Stimulated activated CD4-positive, alpha-beta T cell treated with anti-CD3 and anti-CD28 coated beads, TNF-alpha, amount 100 ng/mL, for 24 hours (primary cell): ENCODE measurements at places on chromosomes 13 and 19.

- DNase-seq, result no peak
Measured at GRCh38 chr13:113802761-113803160, 43.7 kb downstream of the TMEM255B start.

- DNase-seq, result no peak
Measured at GRCh38 chr13:43388282-43389034, 365.1 kb downstream of the DNAJC15 start.

- DNase-seq, result no peak
Measured at GRCh38 chr19:42202290-42202880, 15.1 kb downstream of the DEDD2 start.

DNA sequence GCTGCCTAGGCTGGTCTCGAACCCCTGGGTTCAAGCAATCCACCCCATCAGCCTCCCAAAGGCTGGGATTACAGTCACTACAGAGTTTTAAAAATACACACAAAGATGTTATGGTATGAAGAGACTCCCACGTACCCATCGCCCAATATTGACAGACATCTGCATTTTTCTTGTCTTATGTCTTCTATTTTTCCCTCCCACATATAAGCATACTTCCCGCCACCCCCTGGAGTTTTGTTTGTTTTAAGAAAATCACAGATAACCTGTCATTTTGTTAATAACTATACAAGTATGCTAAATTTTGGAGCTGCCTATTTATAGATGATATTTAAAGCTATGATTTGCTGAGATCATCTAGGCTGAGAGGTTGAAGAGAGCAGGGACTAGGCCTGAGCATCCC lies 6.2 kb upstream of the SMG9 start:
- DNase-seq, result no peak

GRCh38 chr19:42563352-42564210 lies 31.1 kb downstream of the CEACAM8 start:
- DNase-seq, result no peak

DNA sequence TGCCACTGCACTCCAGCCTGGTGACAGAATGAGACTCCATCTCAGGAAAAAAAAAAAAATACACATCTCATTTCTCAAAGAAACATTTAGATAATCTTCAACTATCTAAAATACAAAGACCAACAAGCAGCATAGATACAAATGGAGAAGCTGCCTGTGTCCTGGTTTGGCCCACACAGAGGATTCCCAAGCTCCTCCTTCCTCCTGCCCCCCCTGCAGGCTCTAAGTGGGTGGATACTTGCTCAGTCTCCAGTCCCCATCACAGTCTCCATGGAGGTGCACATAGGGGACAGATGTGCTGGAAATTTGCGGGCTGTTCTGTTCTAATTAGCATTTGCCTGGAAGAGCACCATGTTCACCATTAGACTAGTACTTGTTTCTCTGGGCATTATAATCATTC lies 59.9 kb downstream of the ABCC4 start:
- DNase-seq, result no peak

GRCh38 chr19:11045536-11045935 lies 43.7 kb upstream of the LDLR start:
- no peak for DNase-seq

- no peak for DNase-seq
Measured at GRCh38 chr13:112877539-112877938, 91.5 kb upstream of the MCF2L start.

DNA sequence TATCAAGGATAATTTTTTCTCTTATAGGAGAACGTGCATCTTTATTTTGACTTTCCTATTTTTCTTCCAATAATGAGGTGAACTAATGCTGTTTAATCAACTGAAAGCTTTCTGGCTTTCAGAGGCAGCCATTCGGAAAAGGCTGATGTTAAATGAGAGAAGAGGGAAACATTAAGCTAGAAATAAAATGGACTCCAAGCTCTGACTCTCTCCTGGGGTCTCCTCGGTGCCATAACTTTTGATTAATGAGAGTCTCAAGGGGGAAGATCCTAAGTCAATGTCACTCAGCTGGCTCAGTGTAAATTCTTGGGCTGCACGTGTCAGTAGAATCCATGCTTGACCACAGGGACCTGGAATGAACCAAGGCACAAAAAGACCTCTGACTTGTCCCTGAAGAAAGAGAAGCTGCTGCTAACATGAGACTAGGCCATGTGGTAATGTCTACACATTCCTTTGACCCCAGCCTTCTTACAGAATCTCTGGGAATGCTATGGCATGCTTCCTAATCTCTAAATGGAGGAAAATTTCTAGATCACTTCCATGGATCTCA lies 152.2 kb upstream of the RFC3 start:
- no peak for DNase-seq

DNA sequence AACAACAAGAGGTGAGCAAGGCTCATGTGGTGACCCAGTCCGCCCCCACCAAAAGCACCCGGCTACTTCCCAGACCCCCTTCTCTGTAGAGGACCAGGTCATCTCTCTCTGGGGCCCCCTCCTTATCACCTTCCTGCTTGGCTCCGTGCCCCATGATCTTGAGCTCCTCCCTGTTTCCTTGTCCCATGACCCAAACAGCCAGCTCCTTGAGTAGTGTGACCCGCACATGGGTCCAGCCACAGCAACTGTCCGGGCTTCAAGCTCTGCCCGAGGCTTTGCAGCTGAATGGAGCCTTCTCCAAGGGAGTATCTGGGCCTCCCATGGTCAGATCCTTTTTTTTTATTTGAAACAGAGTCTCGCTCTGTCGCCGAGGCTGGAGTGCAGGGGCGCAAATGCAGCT lies 61.8 kb downstream of the MYO9B start:
- DNase-seq, result no peak

- DNase-seq, result no peak
Measured at GRCh38 chr13:47420568-47420967, 523.7 kb upstream of the HTR2A start.

GRCh38 chr13:19713186-19713965 lies 69.4 kb downstream of the PSPC1 start:
- no peak for DNase-seq

DNA sequence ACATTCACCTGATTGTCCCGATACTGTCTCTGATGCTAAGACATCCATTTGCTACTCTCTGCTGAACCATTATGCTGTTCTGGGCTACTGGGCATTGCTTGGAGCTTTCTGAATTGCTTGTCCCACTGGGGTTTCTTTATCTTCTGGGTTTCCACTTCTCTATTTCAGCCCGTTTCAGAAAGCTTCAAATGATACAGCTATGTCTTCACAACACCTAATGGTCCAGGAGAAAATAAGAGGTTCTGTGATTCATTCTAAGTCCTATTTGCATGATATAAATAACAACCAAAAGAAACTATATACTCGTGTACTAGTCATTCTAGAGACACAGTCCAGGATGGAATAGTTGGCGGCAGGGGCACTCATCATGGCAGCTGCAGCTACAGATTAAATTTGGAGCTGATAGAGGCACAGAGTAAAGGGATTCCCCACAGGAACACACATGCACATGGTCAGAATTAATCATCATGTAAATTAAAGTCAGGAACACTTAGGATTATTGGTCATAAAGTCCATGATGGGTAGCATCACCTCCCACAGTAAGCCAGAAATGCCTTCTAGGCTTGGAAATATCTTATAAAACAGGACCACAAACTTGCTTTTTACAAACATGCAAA lies 33.3 kb upstream of the SCEL start:
- DNase-seq, result no peak

DNA sequence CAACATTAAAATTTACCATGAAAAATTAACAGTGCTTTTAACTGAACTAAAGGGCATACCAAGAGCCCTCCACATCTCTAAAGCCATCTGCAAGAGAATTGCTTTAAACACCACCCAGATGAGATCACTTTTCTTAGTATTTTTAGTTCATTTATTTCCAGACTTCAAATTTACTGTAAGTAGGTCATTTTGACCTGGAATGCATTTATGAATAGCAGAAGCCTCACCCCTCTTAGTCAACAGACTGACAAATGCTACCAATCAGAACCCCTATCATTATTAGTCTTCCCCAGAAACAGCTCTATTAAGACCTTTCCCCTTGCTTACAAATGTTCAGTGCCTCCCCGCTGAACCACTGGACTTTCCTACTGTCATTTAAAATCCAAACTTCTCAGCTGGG lies 27.3 kb downstream of the RUBCNL start:
- no peak for DNase-seq

DNA sequence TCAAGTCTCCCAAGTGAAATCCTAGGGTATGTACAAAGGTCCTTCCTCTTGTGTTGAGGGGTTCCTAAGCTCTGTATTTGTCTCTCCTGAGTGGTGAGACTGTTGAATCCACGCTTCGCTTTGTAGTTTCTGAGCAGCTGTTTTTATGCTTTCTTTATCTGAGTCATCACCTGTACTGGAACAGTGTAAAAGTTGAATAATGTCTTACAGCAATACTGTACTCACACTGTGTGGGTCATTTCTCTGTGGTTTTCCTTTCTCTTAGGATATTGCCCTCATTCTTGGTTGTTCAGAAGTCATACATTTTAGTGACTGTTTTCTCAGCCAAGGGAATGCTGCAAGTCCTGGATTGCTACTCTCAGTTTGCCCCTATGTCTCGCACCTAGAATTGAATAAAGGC lies 1596.6 kb downstream of the SLITRK5 start:
- no peak for DNase-seq

DNA sequence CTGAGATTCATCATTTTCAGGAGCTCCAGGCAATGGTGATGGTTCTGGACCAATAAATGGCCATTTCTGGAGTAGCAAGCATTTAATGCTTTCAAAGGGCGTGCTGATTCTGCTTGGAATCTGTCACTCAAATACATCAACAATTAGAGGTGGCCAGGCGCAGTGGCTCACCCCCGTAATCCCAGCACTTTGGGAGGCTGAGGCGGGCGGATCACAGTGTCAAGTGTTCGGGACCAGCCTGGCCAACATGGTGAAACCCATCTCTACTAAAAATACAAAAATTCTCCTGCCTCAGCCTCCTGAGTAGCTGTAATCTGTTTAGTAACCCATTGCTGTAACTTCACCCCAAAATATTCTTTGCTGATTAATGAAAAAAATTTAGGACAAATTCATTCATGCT lies 1574.2 kb downstream of the EFNB2 start:
- DNase-seq, result no peak

DNA sequence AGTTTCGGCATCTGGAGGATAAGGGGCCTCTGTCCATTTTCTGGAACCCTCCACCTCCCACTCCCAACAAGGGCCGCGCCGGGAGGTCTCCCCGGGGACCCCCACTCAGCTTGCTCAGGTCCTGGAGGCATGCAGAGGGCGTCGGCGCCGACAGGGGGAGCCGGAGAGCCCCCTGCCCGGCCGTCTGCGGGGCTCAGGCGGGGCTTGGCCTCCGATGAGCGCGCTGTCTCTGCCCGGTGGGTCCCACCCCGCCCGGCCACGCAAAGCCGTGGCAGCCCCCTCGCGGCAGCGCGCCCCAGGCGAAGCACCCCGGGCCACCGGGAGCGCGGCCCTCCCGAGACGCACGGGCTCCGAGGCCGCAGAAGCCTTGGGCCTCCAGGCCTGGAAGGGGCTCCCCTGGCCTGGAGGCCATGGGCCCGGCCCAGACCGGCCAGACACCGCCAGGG lies 149.7 kb upstream of the ZNF536 start:
- no peak for DNase-seq

DNA sequence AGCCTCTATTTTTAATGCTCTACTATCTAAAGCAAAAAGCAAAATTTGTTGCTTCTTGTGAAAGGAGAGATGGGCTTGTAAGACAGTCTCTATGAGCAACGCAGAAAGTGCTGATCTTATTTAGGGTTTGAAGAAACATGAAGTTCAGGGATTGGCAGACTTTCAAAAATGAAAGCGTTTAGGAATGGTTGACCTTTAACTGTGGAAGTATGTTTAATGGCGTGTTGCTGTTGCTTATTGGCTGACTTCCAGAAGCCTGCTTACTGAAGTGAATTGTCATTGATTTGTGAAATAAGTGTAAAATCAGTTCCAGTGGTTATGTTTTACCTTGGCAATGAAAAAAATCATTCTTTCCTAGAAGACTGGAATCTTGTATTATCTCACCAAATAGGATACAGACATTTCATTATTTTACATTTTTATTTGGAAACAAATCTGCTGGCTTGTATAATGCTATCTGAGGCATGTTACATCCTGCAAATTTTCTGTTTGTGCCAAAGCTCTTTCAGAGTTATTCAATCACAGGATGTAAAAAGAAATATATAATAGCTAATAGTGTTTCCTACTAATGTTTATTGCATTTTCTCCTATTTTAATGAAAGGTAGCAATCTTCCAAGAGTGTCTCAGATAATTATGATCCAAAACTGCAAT lies 221.3 kb upstream of the SLITRK6 start:
- DNase-seq, result no peak

DNA sequence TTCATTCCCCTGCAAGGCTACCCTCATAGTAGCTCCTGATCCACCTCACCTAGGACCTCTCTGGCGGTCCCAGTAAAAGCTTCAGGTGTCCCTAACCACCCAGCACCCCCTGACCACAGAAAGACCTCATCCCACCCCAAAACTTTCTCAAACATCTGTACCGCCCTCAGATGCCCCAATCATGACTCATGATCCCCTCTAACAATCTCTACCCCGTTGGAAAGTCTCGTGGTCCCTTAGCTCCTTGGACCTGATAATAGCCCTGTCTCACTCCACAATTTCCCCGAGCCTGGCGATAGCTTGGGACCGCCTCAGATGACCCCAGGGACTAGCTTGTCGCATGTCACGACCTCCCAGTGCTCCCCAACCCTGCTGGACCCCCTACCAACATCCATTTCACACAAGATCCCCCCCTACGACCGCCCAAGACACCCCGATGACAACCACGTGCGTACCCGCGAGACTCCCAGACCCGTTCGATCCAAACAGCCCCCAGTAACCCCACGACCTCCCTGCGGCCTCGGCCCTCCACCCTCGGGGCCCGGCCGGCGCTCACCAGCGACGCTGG lies 450 bp downstream of the NDUFA11 start:
- no peak for DNase-seq

DNA sequence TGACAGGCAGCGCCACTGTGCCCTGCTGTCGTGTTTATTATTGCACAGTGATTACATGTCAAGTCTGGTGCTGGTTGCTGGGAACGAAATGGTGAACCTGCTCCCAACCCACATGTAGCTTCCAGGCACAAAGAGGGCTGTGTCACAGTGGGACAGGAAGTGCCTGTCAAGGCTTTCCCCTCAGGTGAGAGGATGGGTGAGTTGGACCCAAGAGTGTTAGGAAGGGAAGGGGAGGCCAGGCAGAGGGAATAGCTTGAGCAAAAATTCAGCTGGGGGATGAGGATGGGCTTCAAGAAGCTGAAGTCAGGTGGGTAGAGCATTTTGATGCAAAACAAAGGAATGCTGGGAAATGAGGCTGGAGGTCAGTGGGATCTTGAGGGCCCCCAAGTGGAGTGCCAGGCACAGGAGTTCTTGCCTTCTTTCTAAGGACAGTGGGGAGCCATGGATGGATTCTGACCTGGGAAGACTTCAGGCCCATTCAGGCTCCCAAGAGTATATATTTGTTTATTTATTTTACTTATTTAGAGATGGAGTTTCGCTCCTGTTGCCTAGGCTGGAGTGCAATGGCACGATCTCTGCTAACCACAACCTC lies 8.5 kb upstream of the QTRT1 start:
- DNase-seq, result no peak

DNA sequence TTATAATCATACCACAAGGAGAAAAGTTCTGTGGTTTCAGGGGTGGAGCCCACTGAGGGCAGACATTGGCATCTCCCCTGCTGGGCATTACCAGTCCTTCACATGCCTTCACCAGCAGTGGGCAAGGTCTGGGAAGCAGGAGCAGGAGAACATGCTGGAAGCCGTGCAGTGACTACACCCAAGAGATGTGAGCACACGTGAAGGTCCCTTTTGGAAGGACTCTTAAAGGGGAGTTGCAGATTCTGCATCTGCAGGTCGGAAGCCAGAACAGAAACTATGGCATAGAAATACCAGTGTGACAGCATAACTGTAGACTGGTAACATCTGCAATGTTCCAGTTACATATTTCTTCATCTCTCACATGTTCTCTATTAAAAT lies 26.9 kb upstream of the KL start:
- DNase-seq, result no peak
